Activated CD4-positive, alpha-beta T cell treated with anti-CD3 and anti-CD28 coated beads, Interleukin-2, Interleukin-6, amounts not matched to agents 100 ng/mL and 50 ng/mL, durations not matched to agents 16 hours and 8 hours (primary cell): ENCODE measurements at places on chromosomes 7 and 10.

DNA sequence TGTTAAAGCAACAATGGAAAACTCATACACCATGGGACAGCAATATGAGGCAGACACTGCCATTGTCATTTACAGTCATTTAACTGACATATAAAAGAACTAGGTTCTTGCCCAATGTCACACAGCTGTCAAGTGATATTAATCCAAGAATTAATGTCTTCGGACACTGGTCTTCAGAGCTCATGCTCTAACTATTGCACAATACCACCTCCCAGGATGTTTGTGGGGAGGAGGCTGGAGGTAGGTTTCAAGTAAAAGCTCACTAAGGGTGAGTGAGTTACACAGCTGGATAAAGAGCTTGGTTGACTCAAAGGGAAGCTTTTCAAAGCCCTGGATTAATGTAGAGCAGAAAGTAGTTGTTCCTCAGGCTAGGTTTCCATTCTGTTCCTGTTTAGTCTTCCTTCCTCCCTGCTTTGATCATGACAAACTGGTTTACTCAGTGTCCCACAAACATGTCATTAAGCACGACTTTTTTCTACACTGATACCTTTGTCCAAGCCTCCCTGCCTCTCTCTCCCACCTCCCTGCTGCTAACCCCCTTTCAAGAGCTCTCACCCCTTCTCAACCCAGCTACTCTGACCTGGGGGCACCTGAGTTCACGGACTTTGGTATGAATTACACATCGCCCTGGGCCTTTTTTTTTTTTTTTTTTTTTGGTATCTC is 987 bp upstream of the EXOC6 start:
- DNase-seq, result peak; percentile 14

DNA sequence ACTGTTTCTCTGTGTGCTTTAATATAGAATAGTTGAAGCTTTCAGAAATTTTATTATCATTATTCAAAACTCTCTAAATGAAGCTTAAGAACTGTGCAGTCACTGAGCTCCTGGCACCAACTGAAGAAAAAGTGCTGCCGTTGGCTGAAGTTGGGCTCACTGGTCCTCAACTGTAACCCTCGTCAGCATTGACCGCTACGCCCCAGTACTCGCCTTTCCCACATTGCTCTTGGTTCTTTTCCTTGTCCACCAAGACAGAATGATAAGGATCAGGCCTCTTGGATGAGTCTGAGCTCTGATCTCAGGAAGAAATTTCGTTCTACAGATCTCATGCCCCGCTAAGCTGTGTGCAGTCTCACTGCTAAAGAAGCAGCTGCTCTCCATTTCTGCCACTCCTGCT is 7.9 kb upstream of the TAF3 start:
- DNase-seq, result no peak

DNA sequence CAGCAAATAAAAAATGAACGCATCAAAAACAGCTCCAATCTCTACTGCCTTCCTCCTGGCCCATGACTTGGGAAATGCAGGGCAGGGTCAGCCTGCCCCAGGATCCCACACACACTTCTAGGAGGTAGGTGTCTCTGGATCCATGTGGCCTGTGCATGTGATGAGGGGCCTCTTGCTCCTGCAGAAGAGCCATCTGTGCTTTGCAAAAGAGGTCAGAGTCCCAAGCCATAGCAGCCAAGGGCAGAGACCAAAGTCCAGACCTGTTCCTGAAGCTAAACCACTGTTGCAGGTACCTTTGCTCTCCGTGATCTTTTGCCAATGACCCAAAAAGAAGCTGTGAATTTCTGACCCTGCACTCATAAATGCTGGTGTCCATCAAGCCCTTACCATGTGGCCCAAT is 57.1 kb downstream of the KCNMA1 start:
- DNase-seq, result no peak

DNA sequence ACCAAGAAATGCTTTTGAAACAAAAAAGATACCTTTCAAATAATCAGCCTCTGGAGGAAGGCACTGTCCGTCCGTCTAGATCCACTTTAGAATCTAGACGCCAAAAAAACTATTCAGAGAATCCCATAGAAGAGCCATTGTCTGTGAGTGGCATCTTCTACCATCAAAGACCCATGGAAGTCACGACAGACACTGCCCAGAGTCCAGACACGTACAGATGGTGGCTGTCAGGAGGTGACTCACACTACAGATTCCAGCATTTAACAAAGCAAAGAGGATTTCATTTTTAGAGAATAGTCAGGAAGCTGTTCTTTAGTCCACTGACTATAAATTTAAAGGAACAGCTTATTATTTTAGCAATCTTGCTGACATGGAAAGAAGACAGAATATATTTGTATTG is 11.7 kb downstream of the C1QL3 start:
- no peak for DNase-seq

DNA sequence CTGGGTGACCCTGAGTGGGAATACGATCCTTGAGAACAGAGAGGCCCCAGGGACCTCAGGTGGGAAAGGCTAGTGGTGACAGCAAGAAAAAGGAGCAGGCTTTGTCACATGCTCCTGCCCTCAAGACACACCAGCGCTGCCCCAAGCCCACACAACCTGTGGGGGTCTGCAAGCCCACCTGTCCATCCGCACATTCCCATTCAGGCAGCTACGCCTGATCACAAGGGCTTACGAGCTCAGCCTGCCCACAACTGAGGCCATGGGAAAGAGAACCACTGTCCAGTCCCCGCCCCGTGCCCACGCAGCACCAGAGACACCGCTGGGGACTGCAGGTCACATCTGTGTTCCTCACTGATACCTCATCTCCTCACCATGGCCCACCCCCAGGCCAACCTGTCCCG is 26.7 kb downstream of the EBF3 start:
- DNase-seq, result no peak

DNA sequence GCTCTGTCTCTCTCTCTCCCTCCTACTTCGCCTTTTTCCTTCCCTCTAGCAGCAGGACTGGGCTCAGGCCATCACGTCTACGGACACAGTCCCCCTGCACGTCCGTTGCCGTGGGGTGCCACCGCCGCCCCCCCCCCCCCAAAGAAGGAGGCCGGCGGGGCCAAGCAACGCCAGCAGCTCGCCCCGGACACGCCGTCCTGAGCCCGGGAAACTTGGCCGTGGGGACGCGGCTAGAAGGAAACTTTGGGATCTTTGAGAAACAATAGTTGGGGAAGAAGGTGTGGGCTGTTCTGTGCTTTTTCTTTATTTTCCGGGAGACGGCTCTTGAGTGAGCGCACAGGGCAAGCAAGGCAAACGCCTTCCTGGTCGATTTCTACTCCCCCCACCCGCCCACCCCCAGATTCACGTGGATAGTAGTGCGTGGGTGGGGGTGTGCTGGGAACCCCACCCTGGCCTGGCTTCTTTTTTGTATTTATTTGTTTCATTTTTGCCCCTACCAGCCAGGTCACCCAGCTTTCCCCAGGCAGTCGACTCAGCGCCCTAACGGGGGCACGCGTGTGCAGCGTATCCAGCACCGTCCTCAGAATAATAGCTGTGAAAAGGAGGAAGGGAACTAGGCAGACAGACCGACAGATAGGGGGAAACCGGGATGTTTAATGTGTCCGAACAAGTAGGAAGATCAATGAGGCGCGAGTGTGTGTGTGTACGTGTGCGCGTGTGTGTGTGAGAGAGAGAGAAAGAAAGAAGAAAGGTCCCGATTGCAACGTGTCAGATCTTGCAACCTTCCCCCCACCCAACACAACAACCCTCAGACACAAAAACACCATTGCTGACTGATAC is 1.4 kb downstream of the MXI1 start:
- peak; percentile 30 for DNase-seq

DNA sequence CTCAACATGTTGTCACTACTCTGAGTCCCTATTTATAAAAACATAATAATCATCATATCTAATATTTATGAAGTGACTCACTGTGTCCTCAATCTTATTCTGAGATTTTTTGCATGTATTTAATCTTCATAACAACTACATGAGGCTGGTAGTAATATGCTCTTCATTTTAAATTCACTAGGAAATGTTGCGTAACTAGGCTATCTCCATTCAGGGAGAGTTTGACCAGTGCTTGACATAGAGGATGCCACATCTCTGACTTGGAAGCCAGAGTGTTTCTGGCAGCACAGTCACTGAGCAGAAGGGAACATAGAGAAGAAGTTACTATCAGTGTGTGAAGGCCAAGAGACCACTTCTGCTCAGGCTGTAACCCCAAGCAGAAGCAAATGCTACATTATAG is 88.9 kb downstream of the FAM13C start:
- no peak for DNase-seq

GRCh38 chr10:52738951-52739350 is 33.6 kb downstream of the MBL2 start:
- DNase-seq, result no peak

GRCh38 chr10:20593649-20594048 is 303.5 kb downstream of the NEBL start:
- DNase-seq, result no peak

- DNase-seq, result no peak
Measured at GRCh38 chr10:96288151-96288621, 16.0 kb upstream of the DNTT start.

- no peak for DNase-seq
Measured at GRCh38 chr7:139026551-139026950, 9.3 kb downstream of the ZC3HAV1L start.

- DNase-seq, result no peak
Measured at GRCh38 chr10:116554628-116555027, 8.9 kb downstream of the PNLIP start.

GRCh38 chr7:7257899-7258692 is 75.8 kb downstream of the C1GALT1 start:
- DNase-seq, result peak; percentile 57

- DNase-seq, result no peak
Measured at GRCh38 chr7:21361413-21362125, 66.3 kb upstream of the SP4 start.

- DNase-seq, result no peak
Measured at GRCh38 chr10:88292185-88292514, 291.0 kb downstream of the RNLS start.

DNA sequence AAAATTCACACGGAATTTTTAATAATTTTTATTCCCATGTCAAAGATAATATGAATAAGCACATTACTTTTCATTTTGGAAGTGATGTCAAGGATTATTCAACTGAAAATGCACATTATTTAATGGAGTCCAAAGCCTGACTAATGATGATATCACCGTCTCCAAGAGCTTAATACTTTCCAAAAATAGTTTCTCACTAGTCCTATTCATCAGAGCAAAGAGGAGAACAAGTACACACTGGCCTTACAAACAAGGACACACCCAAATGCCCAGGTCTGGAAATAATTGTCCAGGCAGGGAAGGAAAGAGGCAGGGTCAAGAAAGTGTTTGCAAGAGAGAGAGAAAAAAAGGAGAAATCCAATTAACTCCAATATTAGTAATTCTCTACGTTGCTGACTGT is 216.8 kb upstream of the CCDC6 start:
- no peak for DNase-seq

GRCh38 chr10:35946556-35946955 is 304.5 kb upstream of the FZD8 start:
- no peak for DNase-seq

DNA sequence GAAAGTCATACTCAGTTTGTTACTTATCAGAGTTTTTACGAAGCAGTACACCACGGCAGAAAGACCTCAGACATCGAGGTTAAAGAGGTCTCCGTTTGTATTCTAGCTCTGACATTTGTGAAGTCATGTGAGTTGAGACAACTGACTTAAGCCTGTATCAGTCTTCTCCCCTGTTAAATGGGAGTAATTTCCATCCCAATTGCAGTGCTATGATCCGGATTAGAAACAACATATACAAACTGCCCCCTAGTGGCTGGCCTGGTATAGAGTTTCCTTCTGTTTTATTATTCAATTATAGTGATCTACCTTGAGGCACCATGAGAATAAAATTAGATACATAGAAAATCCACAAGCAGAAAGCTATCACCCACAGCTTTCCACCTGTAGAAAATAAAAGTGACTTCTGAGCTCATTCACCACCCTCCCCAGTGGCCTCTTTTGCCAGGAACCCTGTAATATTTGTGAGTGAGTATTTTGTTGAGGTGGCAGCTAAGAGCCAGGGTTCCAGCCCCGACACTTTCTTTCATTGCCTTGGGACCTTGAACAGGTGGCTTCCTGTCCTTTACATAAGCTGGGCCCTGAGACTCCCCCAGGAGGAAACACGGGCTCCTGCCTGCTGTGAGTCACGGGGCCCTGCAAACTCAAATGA is 607.2 kb upstream of the MGMT start:
- DNase-seq, result peak; percentile 36

GRCh38 chr10:84727398-84727797 is 399.0 kb downstream of the CCSER2 start:
- DNase-seq, result no peak

- DNase-seq, result no peak
Measured at GRCh38 chr10:129881641-129882040, 82.4 kb downstream of the EBF3 start.

- DNase-seq, result no peak
Measured at GRCh38 chr10:112689327-112690072, 242.5 kb downstream of the VTI1A start.

DNA sequence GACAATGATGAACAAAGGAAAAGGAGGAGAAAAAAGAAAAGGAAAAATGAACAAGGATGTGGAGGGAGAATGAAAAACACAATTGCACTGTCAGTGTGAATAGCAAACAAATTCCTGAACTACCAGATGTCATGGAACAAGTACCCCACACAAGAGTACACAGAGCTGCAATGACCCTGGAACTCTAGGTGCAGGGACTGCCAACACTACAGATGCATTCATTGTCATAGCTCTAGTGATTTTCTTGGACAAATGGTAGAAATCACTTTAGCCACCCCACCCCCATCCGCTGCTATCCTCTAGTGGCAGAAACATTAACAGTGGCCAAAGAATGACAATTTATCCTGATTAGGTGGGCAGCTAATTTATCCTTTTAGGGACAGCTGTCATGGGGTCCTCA is 3.1 kb downstream of the RNF133 start:
- DNase-seq, result no peak

DNA sequence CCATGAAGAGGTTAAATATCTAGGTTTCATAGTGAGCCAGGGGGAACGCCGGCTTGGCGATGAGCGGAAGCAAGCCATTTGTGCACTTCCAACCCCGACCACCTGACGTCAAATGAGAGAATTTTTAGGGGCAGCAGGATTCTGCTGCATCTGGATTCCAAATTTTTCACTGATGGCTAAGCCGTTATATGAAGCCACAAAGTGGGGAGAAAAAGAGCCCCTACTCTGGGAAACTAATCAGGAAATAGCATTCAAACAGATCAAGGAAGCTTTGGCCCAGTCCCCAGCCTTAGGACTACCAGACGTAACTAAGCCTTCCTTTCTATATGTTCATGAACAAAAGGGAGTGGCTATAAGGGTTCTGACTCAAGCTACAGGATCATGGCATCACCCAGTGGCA is 12.9 kb upstream of the ADCK2 start:
- DNase-seq, result no peak

DNA sequence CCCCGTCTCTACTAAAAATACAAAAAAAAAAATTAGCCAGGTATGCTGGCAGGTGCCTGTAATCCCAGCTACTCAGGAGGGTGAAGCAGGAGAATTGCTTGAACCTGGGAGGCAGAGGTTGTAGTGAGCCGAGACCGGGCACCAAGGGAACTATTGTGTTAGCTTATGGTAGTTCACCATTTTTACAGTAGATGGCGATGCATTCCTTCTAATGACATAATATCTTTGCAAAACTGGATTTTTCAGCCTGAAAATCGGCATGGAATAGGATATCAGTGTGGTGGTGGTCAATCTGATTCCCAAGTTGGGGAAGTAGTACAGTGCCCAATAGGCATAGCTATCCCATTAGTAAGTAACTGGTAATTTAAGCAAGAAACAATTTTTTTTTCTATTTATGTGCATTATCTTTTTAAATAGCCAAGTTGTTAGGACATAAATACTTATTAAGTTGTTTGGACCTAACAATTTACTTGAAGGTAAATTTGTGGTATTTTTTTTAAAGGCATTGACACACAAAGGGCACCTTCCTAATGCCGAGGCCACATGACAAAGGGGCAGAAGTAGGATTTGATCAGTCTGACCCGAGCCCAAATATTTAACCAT is 17.6 kb upstream of the IMPDH1 start:
- DNase-seq, result peak; percentile 62
